ENCODE measurements at places on chromosomes 11 and 22. TPM values are rescaled to one million over a fixed set of nuclear protein-coding genes. Genes with fewer than 3 reads are reported as not detected.

PLEKHA7 gene
- total RNA-seq, result 59.7 TPM

- no peak for DNase-seq
Observed at GRCh38 chr11:134995741-134996140, 583.7 kb upstream of the B3GAT1 start.

DNA sequence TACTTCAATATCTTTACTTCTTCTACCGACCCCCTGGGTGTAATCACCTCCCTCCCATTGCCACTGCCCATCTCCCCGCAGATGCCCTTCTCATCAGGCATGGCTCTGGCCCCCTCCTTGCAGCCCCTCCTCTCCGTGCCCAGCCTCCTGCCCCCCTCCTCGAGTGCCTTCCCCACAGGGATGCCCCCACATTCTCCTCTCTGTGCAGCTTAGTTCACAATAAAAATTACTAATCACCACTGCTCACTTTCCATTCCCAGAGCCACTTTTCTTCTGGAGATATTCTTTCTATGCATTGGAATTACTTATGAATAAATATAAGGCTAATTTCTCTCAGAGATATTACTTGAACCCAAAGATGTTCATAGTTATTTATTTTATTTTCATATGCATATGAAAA lies 22.1 kb downstream of the IFITM10 start:
- DNase-seq, result no peak

- no peak for DNase-seq
Observed at GRCh38 chr11:119659971-119660723, 68.9 kb downstream of the NECTIN1 start.

- DNase-seq, result no peak
Observed at GRCh38 chr22:50010676-50011446, 1.7 kb downstream of the IL17REL start.

DNA sequence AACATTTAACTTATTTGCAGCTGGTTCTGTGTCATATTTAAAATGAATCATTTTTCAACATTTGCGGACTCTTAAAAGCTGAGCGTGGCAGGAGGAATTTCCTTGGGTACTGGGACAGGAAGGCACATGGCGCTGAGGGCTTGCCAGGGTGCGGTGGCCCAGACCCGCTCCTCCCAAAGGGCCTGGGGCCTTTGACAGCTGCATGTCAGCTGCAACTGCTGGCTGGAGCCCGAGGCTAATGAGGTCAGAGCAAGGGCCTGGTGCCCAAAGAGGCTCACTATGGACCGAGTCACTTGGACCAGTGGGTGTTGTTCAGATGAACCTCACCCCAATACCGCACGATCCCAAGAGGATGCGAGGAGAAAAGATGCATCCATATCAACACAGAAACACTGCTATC lies 326.9 kb downstream of the CTTN start:
- no peak for DNase-seq

DNA sequence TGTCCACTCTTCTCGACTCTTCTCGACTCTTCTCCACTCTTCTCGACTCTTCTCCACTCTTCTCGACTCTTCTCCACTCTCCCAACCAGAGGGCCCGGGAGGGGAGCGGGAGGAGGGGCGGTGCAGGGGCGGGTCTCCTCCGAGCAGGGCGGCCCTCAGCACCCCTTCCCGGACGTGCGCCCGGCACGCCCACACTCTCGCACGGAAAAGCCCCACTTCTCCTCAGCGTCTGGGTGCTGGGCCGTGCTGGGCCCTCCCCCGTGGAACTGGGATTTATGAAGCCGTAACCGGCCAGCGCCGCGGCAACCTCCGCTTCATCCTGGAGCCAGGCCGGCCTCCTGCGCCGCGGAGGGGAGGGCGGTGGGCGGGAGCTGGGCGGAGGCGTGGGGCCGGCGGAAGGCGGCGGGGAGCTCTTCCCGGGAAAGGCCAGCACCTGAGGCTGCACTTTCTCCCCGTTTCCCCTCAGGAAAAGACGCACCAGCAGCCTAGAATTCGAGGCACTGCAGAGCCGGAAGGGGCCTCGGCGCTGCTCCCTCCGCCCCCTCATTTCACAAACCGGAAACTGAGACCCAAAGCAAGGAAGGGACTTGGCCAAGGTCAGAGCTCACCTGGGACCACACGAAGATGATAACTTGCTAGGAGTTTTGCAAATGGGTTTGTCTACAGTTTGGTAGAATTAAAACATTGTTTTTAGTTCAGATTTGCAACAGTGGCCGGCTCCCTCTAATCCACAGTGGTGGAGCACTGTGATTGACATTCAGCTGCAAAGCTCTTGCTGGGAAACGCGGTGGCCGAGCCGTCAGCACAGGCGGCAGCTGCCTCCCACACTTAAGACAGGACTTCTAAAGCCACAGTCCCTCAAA lies 31.6 kb upstream of the JAM3 start:
- DNase-seq, result peak; percentile 69

TREH gene
- total RNA-seq, result not detected

APOL5 gene
- not detected for total RNA-seq

GRCh38 chr11:113806406-113806805 lies 26.8 kb downstream of the CLDN25 start:
- DNase-seq, result peak; percentile 82

DNA sequence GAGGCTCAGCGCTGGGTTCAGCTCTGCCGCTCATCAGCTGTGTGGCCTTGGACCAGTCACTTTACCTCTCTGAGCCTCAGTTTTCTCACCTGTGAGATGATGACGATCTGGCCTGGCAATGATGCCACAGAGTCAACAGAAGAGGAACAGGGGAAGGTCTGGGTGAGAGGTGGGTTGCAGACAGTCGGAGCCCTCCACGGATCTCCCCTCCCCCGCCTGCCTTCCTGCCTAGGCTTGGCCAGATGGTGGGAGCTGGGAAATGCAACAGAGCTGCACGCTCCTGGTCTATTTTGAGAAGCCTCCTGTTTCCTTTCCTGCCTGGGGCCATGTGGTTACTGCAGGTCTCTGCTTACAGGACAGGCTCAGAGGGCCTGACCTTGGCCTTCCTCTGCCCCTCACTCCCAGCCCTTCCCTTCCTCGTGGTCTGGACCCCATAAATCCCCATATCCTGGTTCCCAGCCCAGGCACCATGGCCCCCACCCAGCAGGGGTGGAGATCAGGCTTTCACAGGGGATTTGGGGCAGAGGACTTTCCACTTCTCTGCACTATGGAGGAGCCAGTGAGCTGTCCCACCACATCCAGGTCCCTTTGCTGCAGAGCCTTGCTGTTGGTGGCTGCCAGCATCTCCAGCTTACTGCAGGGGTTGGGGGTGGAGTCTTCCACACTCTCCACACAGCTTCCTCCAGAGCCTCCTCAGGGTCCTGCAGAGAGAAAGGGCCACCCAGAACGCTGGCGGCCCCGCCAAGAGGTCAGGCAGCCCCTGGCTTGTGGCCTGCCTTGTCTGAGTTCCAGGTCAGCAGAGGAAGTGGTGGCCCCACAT lies 46.9 kb downstream of the C11orf96 start:
- peak; percentile 21 for DNase-seq

- no peak for DNase-seq
Observed at GRCh38 chr11:110472858-110473257, 43.1 kb downstream of the FDX1 start.

UPK3A gene
- 2.0 TPM for total RNA-seq

MRGPRD gene
- not detected for total RNA-seq

DNA sequence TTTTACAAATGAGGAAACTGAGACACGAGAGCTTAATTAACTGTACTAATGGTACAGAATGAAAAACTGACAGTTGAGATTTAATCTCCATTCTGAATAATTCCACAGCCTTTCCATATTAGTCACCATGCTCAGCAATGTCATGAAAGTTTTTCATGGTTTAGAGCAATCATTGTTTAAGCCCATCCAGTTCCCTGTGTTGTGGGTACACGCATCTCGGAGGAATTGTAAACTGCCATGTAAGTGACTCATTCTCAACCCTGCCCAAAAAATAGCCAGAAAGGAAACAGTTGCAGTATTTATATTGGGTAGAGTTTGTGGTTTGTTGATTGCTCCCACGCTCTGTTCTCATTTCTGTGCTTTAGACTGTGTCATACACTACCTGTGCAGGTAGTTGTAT lies 1790.8 kb downstream of the LRRC4C start:
- DNase-seq, result no peak

DNA sequence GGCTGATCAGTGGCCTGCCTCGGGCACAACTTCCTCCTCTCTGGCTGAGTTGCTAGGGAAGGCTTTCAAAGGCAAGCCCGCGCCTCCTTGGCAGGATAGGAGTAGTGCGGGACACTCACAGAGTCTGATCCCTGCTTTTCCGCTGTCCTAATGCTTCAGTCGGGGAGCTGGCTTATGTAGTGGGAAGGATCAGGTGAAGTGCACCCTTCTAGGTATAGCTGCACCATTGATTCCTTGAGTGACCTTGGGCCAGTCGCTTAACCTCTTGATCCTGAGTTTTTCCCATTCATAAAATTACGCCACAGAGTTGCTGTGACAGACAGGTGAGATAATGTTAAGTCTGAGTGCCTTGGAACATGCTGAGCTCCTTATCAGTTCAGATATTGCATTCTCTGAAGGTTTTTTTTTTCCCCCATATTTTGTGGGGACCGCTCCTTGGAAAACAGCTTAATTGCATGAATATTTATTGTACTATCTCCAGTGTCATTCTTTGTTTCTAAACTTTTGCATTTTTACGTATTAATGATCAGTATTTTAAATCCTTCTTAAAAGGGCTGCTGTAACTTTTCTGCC lies 961 bp downstream of the IPO7 start:
- peak; percentile 58 for DNase-seq

VWA5A gene
- total RNA-seq, result 1.3 TPM

GRCh38 chr11:34749666-34750659 lies 129.1 kb downstream of the EHF start:
- no peak for DNase-seq

- DNase-seq, result no peak
Observed at GRCh38 chr11:19344661-19345518, 104.1 kb upstream of the E2F8 start.

DNA sequence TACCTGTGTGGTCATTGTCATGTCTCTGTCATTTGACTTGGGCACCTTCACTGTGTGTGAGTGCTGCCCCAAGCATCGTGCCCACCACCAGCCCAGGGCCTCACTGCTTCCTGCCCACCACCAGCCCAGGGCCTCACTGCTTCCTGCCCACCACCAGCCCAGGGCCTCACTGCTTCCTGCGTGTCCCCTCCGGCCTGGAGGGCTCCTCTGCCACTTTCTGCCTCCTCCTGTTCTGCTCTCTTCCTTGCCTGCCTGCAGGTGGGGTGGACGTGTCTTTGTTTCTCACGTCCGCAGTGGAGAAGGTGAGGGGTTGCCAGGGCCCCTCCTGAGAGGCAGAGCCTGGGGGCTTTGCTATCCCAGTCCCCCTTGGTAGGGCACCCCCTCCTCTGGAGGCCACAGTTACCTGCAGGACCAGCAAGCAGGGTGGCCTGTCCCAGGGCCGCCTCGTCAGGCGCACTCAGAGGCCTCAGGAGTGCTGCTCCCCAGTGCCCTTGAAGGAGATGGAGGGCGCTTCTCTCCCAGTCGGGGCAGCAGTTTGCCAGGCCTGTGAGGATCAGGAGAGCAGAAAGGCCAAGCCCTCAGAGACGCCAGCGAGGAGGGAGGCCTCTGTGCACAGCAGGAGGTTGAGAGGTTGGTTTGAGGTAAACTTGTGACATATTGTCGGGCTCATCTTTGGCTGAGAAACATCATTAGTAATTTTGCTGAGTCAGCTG lies 290.7 kb downstream of the TBC1D22A start:
- DNase-seq, result no peak

RBMXL2 gene
- total RNA-seq, result not detected

BTBD18 gene
- not detected for total RNA-seq

DNA sequence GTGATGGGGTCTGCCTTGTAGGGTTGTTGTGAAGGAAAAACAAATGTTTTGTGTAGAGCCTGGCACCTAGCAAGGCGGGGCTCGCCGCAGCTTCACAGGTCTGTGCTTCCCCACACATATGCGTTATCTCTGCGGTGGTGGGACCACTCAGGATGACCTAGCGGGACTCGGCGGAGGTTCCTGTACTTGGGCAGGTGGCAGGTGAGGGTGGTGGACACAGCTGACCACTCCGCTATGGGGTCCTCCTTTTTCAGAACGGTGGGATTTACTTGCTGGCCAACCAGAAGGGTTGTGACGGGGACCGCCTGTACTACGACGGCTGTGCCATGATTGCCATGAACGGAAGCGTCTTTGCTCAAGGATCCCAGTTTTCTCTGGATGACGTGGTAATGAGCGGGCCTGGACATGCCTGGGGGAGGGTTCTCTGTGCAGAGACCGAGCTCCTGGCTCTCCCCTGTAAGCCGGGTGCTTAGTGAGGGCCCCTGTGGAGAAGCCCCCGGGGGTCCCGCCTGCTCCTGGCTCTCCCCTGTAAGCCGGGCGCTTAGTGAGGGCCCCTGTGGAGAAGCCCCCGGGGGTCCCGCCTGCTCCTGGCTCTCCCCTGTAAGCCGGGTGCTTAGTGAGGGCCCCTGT lies 21.3 kb downstream of the NADSYN1 start:
- DNase-seq, result no peak

OR8J1 gene
- not detected for total RNA-seq

DNA sequence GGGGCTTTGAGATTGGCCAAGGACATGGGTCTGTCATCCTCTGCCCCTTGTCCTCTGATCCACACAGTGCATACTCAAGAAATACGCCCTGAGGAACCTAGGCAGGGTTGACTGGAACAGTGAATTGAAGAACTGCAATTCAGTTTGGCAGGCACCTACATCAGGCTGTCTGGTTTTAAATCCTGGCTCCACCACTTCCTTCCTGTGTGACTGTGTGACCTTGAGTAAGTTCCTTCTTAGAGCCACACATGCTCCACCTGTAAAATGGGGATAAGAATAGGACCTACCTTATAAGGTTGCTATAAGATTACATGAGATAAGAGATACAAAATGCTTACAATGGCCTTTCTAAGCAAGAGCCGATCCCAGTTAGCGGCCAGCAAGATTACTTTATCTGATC lies 15.8 kb upstream of the TCF20 start:
- DNase-seq, result no peak

GRCh38 chr11:9094420-9094819 lies 3.0 kb upstream of the SCUBE2 start:
- DNase-seq, result no peak

GRCh38 chr11:69609351-69609750 lies 31.6 kb upstream of the CCND1 start:
- no peak for DNase-seq

GRCh38 chr11:74926304-74927030 lies 22.4 kb downstream of the XRRA1 start:
- no peak for DNase-seq
